Esophagus squamous epithelium (tissue), 5 donors: ENCODE measurements at places on chromosomes 1 and 21.
A peak's percentile ranks its signal among the peaks of the same experiment; 100 is the strongest.

GRCh38 chr1:2031546-2032540, 12.7 kb downstream of the GABRD start:
- H3K36me3 ChIP-seq = no peaks in the 10 kb centered on the region
- no peaks in the 10 kb centered on the region for H3K4me1 ChIP-seq
- DNase-seq = no peak
- no peaks in the 10 kb centered on the region for H3K27me3 ChIP-seq
- no peak overlapping the region for H3K4me3 ChIP-seq
- H3K27ac ChIP-seq = no peak overlapping the region

DNA sequence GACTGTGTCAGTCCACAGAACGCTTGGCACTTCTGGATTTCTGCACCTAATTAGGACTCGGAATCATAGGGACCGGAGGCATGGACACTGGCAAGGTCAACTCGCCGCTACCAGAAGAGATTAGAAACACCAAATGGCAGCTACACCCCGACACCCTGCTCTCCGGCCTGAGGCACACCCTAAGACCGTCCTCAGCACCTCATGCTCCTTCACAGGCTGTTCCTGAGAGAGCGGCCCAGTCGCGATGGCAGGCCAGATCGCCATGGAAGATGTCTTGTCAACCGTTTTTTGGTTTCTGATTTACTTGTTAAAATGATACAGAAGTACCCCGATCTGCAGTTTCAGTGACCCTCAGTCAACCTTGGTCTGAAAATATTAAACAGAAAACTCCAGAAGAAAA, 46.8 kb downstream of the NPHP4 start:
- H3K36me3 ChIP-seq = no peaks in the 10 kb centered on the region
- H3K27ac ChIP-seq = no peak overlapping the region
- no peak overlapping the region for H3K4me3 ChIP-seq

- DNase-seq = peak; percentile 42
- peak overlapping the region; percentile 94 for H3K27ac ChIP-seq
- H3K27me3 ChIP-seq = no peaks in the 10 kb centered on the region
- peak overlapping the region; percentile 30 for H3K4me3 ChIP-seq
- no peaks in the 10 kb centered on the region for H3K36me3 ChIP-seq
Observed at GRCh38 chr21:41678924-41679318, 87.9 kb downstream of the RIPK4 start.

GRCh38 chr1:204577794-204578478, 61.7 kb downstream of the MDM4 start:
- no peak for DNase-seq
- peaks cover 46% of the 10 kb centered on the region for H3K4me1 ChIP-seq
- no peaks in the 10 kb centered on the region for H3K27me3 ChIP-seq
- no peak overlapping the region for H3K27ac ChIP-seq
- no peaks in the 10 kb centered on the region for H3K36me3 ChIP-seq
- H3K4me3 ChIP-seq = no peak overlapping the region

DNA sequence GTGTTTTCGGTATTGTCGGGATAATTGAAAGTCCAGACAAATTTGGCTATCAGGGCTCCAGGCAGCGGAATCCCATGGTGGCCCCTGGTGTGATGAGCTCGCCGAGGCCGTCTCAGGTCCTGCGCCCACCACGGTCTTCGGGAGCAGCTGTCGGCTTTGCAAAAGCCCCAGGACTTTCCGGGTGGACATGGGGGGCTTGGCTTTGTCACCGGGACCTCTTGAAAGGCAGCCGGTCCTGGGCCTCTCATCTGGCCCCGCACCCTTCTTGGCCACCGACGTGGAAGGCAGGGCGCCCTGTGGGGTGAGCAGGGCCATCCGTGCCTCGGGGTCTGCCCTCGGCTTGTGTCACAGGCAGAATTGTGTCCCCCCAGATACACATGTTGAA, 87.1 kb upstream of the ACTRT2 start:
- DNase-seq = no peak
- no peaks in the 10 kb centered on the region for H3K4me1 ChIP-seq
- no peaks in the 10 kb centered on the region for H3K27me3 ChIP-seq
- no peak overlapping the region for H3K27ac ChIP-seq
- no peak overlapping the region for H3K4me3 ChIP-seq

GRCh38 chr1:8989821-8990220, 36.4 kb downstream of the SLC2A7 start:
- no peaks in the 10 kb centered on the region for H3K27me3 ChIP-seq
- DNase-seq = no peak
- H3K4me3 ChIP-seq = no peak overlapping the region
- peaks cover 32% of the 10 kb centered on the region for H3K4me1 ChIP-seq
- no peak overlapping the region for H3K27ac ChIP-seq
- H3K36me3 ChIP-seq = no peaks in the 10 kb centered on the region
